Left cardiac atrium (tissue), 4 donors: ENCODE measurements at places on chromosomes 12 and 14. TPM values are rescaled to one million over a fixed set of nuclear protein-coding genes. Genes with fewer than 3 reads are reported as not detected.

SLC5A8 gene
- total RNA-seq = not detected

HOXC4 gene
- 0.35 TPM for total RNA-seq

GZMB gene
- total RNA-seq = 0.73 TPM

ASCL1 gene
- total RNA-seq = not detected

GPR137C gene
- total RNA-seq = 0.74 TPM

MPHOSPH9 gene
- 27.9 TPM for total RNA-seq

BATF gene
- 1.8 TPM for total RNA-seq

KDM5A gene
- 36.5 TPM for total RNA-seq

IL31 gene
- total RNA-seq = not detected

CRACR2A gene
- 10.1 TPM for total RNA-seq

TOMM20L gene
- total RNA-seq = not detected

TAS2R42 gene
- not detected for total RNA-seq

KRT5 gene
- 1.2 TPM for total RNA-seq

SLC22A17 gene
- 31.4 TPM for total RNA-seq

DPPA3 gene
- total RNA-seq = not detected

BCL11B gene
- total RNA-seq = 0.59 TPM

MYF6 gene
- not detected for total RNA-seq

RTN1 gene
- total RNA-seq = 1.1 TPM

LRP1-AS gene
- total RNA-seq = not detected

OR6C2 gene
- not detected for total RNA-seq

HCAR1 gene
- total RNA-seq = 1.4 TPM

KCNA1 gene
- total RNA-seq = not detected

ATN1 gene
- 83.1 TPM for total RNA-seq

THTPA gene
- total RNA-seq = 17.3 TPM

HRK gene
- 0.09 TPM for total RNA-seq

C12orf56 gene
- not detected for total RNA-seq

ENDOU gene
- 0.68 TPM for total RNA-seq

DAO gene
- not detected for total RNA-seq

IL26 gene
- not detected for total RNA-seq
